ENCODE measurements at places on chromosomes 11 and 22. TPM values are rescaled to one million over a fixed set of nuclear protein-coding genes. Genes with fewer than 3 reads are reported as not detected.

GRCh38 chr22:34993548-34993947, 72.4 kb upstream of the ISX start:
- no peak for DNase-seq

DNA sequence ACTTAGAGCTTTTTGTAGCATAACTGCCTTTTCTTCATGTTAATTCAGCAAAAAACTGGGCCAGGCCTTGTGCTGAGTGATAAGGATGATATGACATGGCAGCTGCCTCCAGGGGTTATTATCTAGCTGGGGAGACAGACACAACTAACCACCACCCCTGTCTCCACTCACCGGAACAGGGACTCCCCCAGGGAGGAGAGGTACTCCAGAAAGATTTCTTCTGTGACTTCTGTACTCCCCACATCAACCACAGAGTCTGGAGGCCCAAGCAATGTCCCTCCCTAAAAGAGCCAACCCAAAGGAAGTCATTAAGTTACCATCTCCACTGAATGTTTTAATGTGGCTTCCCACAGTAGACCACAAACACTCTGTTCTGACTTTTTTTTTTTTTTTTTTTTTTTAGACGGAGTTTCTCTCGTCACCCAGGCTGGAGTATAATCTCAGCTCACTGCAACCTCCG, 14.3 kb upstream of the PMM1 start:
- DNase-seq, result no peak

GRCh38 chr22:31477329-31477728, 12.3 kb downstream of the EIF4ENIF1 start:
- DNase-seq, result no peak

- DNase-seq, result no peak
Measured at GRCh38 chr11:57406337-57406904, 16.0 kb upstream of the PRG2 start.

DNA sequence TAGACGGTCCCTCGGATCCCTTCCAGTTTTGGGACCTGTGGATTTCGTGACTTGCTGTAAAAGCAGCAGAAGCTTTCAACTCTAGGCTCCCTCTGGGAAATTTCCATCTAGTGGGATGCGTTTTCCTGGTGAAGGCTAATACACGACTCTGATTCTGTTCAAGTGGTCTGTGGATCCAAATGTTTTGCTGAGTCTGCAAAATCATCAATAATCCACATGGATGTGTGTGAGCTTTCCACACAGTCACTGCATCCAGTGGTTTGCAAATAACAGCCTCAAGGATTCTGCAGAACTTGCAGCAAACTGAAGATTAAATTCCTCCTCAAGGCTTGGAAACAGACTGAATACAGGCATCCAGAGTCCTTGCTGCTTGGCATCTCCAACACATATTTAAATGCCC, 12.2 kb upstream of the DDB2 start:
- no peak for DNase-seq

DNA sequence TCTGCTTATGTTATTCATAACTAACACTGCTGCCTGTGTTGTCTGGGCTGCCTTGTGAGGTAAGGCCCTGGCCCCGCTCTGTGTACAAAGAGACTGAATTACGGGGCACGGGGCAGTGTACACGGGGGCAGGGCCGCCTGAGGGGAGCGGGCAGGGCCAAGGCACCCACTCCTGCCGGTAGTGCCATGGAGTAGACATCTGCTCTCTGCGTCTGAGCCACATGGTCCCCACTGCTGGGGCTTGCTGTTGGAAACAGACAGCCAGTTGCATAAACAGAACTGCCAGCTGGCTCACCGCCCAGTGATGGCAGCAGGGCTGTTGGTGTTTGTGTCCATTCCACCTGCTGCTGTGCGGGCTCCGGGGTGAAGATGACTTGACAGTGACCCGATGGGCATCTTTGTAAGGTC, 19.8 kb downstream of the FAM118A start:
- DNase-seq, result no peak

DNA sequence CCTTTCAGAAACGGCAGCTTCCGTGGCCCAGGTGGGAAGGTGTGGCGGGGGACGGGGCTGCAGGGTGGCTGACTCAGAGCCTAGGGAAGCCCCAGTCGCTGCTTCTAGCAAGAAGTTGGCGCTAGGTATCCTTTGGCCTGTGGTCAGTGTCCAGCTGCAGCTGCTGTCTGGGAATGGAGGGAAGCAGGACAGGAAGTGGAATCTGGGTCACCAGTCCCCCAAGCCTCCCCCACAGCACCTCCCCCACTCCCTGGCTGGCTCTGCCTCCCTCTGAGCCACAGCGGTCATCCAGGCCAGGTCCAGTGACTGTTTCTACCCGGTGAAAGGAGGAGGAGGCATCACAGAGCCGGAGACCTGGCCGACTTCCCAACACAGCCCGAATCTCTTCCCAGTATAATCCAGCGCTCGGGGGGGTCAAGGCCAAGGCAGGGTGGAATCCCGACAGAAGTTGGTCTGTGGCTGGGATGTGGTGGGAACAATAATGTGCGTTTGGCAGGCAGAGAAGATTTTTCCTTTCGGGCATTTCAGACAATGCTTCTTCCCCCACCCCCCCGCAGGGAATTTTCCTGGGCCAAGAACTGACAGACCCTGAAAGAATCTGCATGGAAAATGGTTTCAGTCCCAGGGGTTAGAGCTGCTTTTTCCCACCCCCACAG, 45.1 kb downstream of the C11orf96 start:
- DNase-seq, result no peak

- no peak for DNase-seq
Measured at GRCh38 chr11:113615773-113616172, 90.3 kb downstream of the TMPRSS5 start.

DNA sequence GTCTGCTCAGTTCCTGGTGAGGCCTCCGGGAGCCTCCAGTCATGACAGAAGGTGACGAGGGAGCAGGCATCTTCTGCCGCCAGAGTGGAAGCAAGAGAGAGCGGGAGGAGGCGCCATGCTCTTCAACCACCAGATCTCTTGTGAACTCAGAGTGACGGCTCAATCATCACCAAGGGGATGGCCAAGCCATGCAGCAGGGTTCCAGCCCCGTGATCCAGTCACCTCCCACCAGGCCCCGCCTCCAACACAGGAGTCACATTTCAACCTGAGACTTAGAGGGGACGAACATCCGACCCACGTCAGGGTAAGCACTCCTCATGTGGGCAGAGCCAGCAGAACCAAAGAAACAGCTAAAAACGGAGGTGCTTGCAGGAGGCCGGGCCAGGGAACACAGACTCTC, 1470.5 kb downstream of the BRD1 start:
- no peak for DNase-seq

DNA sequence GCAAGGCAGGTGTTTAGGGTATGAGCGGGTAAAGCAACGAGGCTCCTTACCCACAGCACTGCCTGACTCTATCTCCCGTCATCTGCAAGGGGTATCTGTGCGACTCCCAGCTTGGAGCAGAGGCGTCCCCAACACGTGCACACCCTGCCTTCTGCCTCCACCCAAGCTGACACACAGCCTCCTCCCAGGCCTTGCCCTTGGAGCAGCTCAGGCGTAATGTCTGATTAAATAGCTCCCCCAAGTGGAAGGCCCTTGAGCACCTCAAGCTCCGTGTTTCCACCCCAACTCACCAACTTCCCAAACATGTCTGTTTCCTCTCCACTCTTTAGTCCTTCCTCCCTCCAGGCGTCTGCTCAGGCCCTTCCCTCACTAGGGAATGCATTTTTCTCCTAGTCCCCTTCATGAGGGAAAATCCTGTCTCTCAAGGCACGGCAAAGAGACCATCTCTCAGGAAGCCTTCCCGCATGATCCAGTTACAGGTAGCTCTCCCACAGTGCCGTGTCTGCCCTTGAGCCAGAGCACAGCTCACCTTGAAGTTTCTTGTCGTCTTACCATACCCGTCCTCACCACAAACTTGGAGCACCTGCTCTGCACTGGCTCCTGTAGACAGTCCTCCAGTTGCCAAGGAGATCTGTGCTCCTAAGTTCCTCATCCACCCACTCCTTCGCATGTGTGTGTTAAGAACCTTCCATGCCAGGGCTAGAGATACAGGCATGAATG, 15.8 kb downstream of the CYB5R2 start:
- no peak for DNase-seq

- DNase-seq, result no peak
Measured at GRCh38 chr11:19352072-19352770, 111.5 kb upstream of the E2F8 start.

GRCh38 chr11:13378316-13378715, 84.7 kb downstream of the BTBD10 start:
- no peak for DNase-seq

- no peak for DNase-seq
Measured at GRCh38 chr11:115198321-115198741, 305.9 kb downstream of the CADM1 start.

DNA sequence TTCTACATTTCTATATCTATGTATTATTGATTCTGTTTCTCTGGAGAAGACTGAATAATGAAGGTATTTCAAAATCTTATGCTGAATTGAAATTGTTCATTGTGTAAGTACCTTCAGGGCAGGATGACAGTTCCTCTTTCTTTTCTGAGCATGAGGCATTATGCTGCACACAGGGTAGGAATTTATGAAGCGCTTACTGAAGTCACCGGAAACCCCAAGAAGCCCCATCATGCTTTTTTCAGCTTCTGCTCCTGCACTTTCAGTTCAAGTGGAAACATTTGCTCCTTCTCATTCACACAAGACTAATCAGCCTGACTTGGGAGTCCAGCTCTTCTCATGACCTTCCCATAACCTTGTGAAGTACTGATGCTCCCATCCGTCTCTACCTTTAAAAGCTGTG, 314.7 kb upstream of the SORL1-AS1 start:
- no peak for DNase-seq

The UBQLNL gene
- total RNA-seq, result 0.47 TPM

The GGT5 gene
- not detected for total RNA-seq

The SCN3B gene
- not detected for total RNA-seq

The C11orf86 gene
- total RNA-seq, result not detected

The CHKA gene
- 12.6 TPM for total RNA-seq

The TMEM258 gene
- 87.7 TPM for total RNA-seq

The MYBPC3 gene
- 0.16 TPM for total RNA-seq

The MUC5AC gene
- not detected for total RNA-seq

The HBB gene
- total RNA-seq, result not detected

The BCR gene
- total RNA-seq, result 76.9 TPM
